ENCODE measurements at places on chromosomes 1 and 21. TPM values are rescaled to one million over a fixed set of nuclear protein-coding genes. Genes with fewer than 3 reads are reported as not detected.

GRCh38 chr1:1677718-1678580 is 14.6 kb downstream of the SLC35E2B start:
- H3K27ac ChIP-seq = no peak overlapping the region
- no peaks in the 10 kb centered on the region for H3K27me3 ChIP-seq

GRCh38 chr1:82260051-82260450 is 459.3 kb downstream of the ADGRL2 start:
- no peaks in the 10 kb centered on the region for H3K4me1 ChIP-seq
- no peak overlapping the region for H3K27ac ChIP-seq
- H3K27me3 ChIP-seq = no peaks in the 10 kb centered on the region
- H3K36me3 ChIP-seq = no peaks in the 10 kb centered on the region

DNA sequence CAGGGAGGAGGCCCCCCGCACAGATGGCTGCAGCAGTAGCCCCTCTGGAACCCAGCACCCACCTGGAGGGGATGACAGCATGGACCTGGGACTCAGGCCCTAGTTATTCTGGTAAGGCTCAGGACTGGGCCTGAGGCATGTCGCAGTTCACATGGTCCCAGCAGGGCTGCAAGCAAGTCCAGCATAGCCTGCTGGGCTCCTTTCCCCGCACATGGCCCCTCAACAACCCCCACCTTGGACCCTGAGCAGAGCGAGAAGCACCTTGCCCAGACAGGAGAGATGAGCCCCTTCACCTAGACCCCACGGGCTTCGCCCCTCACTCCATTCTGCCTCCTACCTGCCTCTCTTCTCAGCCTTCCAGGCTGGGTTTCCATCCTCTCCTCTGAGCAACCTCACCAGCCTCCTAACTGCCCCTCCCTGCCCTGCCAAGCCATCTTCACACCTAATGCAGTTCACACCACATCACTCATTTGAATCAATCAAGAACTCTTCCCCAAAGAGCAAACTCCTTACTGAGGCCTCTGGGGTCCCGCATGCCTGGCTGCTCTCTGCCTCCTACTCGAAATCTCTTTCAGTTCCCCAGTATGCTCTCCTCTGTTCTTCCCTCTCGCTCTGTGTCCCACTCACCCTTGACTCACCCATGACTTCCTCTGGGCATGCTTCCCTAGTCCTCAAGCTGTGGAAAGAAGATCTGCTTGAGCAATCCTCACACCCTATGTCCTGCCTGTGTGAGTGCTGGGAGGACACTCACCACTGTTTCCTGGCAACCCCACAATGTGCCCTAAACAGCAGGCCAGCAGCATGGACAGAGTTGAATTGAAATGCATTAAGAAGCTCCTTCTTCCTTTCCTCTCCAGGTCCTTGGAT is 9.4 kb upstream of the THEMIS2 start:
- no peaks in the 10 kb centered on the region for H3K36me3 ChIP-seq
- H3K27me3 ChIP-seq = no peaks in the 10 kb centered on the region
- peaks cover 6% of the 10 kb centered on the region for H3K4me1 ChIP-seq
- H3K4me3 ChIP-seq = peak overlapping the region; percentile 27
- peak overlapping the region; percentile 79 for H3K27ac ChIP-seq
- peak; percentile 85 for DNase-seq

DNA sequence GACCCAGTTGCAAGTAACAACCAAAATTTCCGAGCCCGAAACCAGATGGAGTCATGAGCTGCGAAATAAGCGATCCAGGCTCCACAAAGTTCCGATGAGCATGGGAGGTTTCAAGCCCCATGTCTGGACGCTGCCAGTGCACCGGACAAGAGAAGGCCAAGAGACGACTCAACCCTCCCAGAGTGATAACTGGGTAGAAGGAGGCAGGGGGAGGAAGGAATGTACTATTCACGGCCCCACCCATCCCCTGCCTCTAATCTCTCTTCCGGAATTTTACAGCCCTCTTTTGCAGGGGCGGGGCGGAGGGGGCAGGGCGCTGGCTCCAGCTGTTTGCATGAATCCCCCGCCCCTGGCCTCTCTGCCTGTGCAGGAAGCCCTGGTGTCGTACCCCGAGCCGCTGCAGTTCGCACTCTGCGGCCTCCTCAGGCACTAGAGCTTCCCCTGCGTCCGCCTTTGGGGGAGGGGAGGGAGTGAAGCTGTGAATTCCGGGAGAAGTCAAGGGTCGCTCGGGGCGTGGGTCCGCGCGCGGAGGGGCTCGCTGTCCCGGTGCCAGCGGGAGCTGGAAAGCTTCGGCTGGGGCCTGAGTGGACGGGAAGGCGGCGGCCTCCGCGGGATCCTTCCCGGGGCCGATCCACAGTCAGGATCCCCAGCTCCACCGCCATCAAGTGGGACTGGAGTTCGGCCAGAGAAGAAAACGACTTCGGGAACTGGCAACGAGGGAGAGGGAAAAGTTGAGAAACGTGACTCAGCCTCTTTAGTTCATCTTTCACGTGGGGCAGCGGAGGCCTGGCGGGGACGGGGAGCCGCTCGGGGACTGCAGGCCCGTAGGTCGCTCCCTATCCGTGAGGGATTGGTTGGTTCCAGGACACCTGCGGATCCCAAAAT is 6.3 kb upstream of the PTP4A2 start:
- H3K4me3 ChIP-seq = peak overlapping the region; percentile 34
- peak; percentile 94 for DNase-seq
- no peaks in the 10 kb centered on the region for H3K27me3 ChIP-seq
- no peaks in the 10 kb centered on the region for H3K36me3 ChIP-seq
- H3K27ac ChIP-seq = peak overlapping the region; percentile 99

The RCSD1 gene
- 12.2 TPM for total RNA-seq

The S100A8 gene
- total RNA-seq = 97.7 TPM

GRCh38 chr1:119220991-119221390 is 80.5 kb upstream of the WARS2 start:
- no peaks in the 10 kb centered on the region for H3K27me3 ChIP-seq
- H3K27ac ChIP-seq = no peak overlapping the region
- H3K4me3 ChIP-seq = no peak overlapping the region
- no peaks in the 10 kb centered on the region for H3K4me1 ChIP-seq

The CFAP107 gene
- total RNA-seq = 1.1 TPM
